ENCODE measurements at places on chromosomes 3 and 15.

GRCh38 chr3:89577637-89578530 lies 470.5 kb downstream of the EPHA3 start:
- DNase-seq, result no peak

GRCh38 chr3:148147903-148148302 lies 549.8 kb upstream of the AGTR1 start:
- DNase-seq, result no peak

GRCh38 chr3:25652921-25653320 lies 11.8 kb downstream of the TOP2B start:
- DNase-seq, result no peak

GRCh38 chr15:92934716-92935115 lies 34.6 kb downstream of the CHD2 start:
- no peak for DNase-seq

- DNase-seq, result no peak
These were observed at the start of gene SLC9C1 for GRCh38 chr3:112293368-112294321. TSS of gene SLC9C1 (minus strand) at chr3:112294216. CDS start at chr3:112286791, 7,425 bp downstream.

DNA sequence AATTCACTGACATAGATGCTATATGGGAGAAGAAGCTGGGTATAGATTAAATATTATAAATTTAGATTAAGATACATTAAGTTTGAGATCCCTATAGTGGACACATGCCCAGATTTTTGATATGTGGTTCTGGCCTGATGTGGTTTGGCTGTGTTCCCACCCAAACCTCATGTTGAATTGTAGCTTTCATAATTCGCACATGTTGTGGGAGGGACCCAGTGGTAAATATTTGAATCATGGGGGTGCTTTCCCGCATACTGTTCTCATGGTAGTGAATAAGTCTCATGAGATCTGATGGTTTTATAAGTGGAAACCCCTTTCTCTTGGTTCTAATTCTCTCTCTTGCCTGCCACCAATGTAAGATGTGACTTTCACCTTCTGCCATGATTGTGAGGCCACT lies 189.4 kb upstream of the CD96 start:
- DNase-seq, result no peak

DNA sequence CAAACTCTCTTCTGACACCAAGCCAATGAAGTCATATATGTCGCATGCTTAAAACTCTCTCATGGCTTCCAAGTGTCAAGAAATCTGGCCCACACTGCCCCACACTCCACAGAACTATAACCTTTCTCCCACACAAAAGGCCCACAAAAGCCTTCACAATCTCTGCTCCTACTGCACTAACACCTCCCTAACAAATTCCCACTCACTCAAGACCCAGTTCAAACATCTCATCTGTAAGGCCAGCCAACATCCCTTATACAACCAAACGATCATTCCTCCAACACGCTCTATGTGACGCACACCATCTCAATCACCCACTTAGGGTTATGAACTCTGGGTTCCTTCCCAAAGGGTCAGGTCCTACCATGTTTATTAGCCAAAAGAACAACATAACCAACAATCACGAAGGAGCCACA lies 13.5 kb downstream of the TBC1D2B start:
- DNase-seq, result no peak

DNA sequence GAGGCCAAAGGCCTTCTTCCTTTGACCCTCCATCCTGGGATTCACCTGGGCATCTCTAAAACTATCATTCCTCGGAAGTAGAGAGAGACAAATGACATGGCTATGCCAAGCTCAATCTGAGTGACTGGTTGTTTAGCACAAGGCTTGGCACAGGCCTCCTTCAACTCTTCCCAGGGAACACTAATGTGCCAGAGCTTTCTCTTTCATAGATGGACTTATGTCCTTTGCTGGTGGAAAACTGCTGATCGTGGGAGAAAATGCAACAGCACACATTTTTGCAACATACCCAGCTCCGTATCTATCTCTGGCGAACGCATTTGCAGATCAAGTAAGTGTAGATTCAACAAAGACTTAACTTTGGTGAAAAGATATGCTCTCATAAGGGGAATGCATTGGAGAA lies 36.5 kb downstream of the AQP9 start:
- no peak for DNase-seq

DNA sequence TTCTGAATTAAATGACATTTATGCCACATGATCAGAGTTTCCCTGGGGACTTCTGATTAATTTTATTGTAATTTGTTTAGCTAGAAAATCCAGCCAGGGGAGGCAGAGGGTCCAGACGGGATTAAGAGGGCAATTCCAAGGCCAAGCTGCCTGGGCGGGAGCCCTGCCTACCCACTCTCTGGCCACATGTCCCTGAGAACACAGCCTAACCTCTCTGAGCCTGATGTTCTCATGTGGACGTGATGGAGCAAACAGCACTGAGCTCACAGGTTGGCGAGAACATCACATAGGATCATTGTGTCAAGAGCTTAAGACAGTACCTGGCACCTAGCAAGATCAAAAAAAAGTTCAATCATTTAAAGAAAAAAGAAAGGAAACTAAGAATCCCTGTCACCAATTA lies 1.0 kb downstream of the LRRC2 start:
- no peak for DNase-seq

DNA sequence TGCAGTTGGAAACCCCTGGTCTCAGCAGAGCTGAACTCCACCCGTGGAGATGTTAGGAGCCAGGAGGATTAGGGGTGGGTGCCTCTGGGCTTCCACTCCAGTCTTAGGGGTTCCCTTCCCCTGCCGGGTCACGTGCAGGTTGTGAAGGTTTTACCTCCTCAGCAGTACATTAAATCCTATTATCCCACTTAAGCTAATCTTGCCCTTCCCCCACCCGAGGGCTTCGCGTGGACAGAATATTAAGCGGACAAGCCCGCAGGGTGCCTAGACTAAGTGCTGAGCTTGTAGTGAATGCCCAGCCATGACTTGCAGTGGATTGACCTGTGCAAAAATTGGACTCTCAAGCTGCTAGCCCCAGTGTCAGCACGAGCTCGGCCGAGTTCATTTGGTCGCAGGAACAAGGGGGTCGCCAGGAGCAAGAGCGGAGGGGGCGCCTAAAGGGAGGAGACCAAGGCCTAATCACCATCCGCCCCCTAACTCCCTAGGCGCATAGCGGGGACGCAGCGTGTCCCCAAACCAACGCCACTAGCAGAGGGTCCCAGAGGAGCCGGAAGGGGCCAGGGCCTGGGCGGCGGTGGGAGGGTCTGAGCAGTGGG lies 498 bp upstream of the SEMA4B start:
- DNase-seq, result no peak

Data from stimulated activated CD4-positive, alpha-beta T cell treated with anti-CD3 and anti-CD28 coated beads, TNF-alpha, amount 100 ng/mL, for 48 hours (primary cell).